ENCODE measurements at places on chromosomes 1 and 21.

DNA sequence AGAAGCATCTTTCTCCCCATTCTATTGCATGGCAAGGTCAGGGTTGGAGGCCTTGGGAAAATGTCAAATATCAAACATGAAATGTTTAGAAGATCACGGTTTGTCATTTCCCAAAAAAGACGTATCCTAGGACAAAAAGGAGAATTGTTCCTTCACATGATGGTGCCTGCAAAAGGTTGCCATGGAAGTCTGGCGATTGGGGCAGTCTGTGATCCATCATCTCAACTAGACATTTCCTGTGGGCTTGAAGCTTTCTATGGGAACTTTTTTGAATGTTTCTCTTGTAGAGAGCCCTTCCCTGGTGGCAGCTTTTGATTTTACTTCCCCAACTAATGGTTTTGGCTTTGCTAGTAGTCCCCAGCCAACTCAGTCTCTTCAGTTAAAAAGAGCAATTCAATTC, 106.3 kb downstream of the TGFB2 start:
- DNase-seq: no peak

GRCh38 chr1:56302878-56303277, 276.5 kb downstream of the PLPP3 start:
- no peak for DNase-seq

DNA sequence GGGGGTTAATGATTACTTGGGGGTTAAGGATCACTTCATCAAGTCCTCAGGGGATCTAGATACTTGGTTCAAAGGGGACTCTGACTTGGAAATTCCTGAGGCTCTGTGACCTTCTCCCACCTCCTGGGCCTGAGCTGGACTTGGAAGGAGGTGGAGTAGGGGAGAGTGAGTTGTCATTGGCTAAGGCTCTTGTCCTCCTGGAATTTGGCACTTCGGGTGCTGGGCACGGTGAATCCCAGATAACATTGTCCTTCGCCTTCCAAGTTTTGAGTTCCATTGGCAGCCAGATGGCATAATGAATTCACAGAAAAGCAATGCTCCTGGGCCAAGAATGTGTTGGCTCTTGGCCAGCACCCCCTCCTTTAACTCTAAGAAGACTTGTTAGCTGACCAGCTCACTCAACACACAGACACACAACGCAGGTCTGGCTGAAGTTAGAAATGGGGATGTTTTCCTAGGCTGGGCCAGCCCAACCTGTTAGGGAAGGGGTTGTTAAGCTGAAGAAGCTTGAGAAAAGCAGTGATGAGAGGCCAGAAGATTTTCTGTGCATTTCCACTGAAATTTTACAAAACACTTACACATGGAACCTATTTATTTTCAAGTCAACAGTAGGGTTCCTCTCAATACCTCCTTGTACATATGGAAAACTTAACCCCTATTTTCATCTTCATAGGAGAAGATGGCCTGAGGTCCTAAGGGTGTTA, 29.7 kb downstream of the SLC26A9 start:
- DNase-seq: no peak

GRCh38 chr1:6259491-6260362, 1.2 kb downstream of the GPR153 start:
- DNase-seq: peak; percentile 82

GRCh38 chr1:161244888-161245287, 6.9 kb upstream of the NR1I3 start:
- DNase-seq: no peak

DNA sequence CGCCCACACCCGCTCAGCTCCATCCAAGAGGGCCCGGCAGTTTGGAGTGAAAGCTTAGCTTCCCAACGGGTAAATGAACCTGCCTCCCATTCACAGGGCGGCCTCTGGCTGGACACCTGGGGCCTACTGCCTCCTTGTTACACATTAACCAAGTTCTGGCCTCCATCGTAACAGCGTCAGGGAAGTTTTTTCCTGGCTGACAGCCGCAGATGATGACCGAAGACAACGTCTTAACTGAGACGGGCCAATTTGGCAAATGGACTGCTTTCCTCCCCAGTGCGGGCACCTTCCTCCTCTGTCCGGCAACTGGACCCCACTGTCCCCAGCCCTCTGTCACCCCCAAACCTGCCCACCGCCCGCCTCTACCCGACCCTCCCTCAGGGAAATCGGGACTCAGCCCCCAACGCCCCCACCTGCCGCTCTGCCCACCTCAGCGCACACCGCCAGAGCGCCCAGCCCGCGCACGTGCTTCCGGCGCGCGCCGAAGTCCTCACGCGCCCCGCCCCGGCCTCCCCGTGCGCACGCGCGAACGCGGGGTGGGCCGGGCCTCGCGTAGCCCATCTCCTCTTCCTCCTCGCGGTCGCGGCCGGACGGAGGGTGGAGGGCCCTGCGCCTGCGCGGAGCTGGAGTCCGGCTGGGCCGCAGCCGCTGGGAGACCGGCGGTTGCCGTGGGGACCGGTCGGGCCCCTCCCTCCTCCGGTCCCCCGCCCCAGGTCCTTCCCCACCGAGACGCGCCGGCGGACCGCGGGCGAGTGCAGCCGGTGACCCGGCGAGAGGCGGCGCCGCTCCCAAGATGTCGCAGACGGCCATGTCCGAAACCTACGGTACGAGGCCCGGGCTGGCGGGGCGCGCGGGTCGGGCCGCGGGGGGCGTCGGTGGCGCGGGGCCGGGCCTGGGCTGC, at the start of gene RAB4A:
TSS of gene RAB4A (plus strand) at position 565 of the 901 bp plus-strand sequence. CDS start at position 794, 229 bp downstream.
- peak; percentile 85 for DNase-seq

Data from immature natural killer cell (primary cell).